ENCODE measurements at places on chromosomes 6 and 20.

- DNase-seq = no peak
These were observed 32.4 kb downstream of the OR2B2 start for GRCh38 chr6:27879837-27880236.

DNA sequence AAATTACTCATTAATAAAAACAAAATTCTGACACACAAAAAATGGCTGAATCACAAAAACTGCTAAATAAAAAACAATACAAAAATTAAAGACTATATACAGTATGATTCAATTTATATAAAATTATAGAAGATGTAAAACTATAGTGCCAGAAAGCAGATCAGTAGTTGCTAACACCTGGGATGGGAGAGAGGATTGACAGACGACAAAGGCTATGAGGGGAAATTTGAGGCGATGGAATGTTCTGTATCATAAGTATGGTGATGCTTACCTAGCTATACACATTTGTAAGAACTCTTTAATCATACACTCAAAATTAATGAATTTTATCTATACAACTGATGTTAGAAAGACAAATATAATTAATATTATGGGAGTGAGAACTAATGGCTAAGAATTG, 247.9 kb upstream of the GJE1 start:
- DNase-seq = no peak

DNA sequence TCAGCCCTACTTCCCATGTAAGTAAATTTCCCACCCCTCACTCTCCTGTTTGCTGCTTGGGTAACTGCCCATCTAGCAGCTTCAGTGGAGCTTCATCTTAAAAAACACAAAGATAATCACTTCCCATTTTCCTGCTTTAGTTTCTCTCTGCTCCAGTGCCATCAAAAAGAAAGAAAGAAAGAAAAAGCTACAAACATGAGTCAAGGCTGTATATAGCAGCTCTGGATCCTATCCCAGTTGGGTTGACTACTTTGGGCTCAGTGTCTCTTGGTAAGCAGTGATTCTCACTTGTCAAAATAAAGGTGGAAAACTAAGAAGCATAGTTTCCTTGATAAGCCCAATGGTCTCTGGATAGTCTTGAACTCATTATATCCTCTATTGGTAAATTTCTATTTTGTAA, 48.7 kb upstream of the SRPK1 start:
- DNase-seq = no peak

- no peak for DNase-seq
These were observed 95.0 kb downstream of the LRFN2 start for GRCh38 chr6:40492187-40492586.

GRCh38 chr6:28758046-28758817, 165.6 kb downstream of the TRIM27 start:
- no peak for DNase-seq

- no peak for DNase-seq
These were observed 889 bp upstream of the CHMP4B start for GRCh38 chr20:33810259-33810658.

DNA sequence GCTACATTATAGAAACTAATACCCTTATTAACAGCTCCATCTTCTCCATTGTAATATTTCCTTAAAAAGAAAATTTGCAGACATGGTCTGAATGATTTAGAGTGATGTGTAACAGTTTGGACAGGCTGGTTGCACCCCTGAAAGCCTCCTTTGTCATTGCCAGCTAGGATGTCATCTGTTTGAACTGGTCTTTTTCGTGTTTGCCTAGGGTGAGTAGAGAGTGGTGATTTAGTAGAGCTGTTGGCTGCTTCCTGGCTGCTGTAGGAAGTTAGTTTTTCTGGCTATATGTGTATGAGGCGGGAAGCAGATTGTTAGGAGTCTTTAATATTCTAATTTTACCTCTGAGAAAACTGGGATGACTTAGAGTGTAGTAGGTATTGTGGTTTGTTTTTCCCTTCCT, 101.1 kb downstream of the ZFAND3 start:
- no peak for DNase-seq

DNA sequence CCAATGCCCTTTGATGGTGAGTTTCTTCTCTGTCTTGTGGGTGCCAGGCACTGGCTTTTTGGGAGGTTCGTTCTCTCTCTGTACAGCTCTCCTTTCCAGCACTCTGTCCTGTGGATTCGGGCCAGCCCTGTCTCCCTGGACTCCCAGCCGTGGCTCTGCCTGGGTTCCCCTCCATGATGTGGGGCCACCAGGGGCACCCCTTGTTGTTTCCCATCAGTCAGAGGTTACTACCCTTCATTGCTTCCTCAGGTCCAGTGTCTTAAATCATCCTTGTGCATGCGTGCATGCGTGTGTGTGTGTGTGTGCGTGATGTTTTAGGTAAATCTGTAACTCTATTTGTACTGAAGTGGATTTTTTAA, 40.5 kb downstream of the DYNLT1 start:
- DNase-seq = no peak

- DNase-seq = peak; percentile 6
These were observed 514 bp downstream of the ACOT13 start for GRCh38 chr6:24667378-24667803.

- no peak for DNase-seq
These were observed 68.7 kb upstream of the RNF24 start for GRCh38 chr20:4084096-4084495.

GRCh38 chr6:161701056-161701455, 427.2 kb upstream of the AGPAT4 start:
- DNase-seq = no peak

DNA sequence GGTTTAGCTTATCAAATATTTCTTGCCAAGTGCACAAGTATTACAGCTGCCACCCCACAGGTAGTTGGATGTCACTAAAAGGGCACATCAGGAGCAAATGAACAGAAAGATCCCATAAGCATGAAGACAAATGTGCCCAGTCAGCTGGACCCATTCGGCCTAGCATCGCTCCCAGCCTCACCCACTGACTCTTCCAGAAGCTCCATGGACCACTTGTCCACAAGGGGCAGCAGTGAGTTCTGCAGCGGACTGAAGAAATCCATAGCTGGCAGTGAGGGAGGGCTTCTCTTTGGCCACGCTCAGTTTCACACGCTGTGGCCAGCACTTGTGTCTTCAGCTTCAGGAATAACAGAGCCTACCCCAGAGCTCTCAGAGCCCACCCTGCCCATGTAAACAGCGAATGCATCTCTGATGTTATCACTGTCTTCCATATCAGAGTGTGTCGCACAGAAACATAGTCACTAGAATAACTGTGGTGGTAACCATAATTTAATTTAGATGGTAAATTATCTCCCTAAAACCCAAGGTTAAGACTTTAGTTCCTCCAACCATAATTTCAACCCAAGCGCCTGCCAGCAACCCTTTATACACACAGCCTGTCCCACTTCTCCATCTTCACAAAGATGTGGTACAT, 15.8 kb downstream of the CGA start:
- peak; percentile 23 for DNase-seq

DNA sequence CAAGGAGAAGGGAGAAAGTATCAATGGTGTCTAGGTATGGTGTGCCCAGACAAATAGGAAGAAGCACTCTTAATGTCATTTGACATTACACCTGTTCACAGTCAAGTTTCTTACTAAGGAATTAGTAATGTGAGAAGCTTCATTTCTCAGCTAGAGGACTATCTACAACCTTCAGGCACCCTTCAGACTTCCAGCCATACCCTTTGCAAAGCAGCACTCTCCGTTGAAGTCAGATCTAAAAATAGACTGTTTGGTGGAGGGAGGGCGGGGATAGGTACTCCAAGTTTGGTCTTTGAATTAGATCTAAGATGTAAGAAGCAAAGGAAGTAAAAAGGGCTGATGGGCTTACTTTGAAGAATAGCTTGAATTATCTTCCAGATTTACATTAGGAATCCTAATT, 311.1 kb downstream of the SLC35F1 start:
- no peak for DNase-seq

GRCh38 chr6:144334150-144334708, 49.1 kb downstream of the UTRN start:
- DNase-seq = no peak

GRCh38 chr6:162364488-162364887, 363.1 kb downstream of the PRKN start:
- no peak for DNase-seq

- DNase-seq = no peak
These were observed 3.1 kb upstream of the PTGIS start for GRCh38 chr20:49570828-49571552.

DNA sequence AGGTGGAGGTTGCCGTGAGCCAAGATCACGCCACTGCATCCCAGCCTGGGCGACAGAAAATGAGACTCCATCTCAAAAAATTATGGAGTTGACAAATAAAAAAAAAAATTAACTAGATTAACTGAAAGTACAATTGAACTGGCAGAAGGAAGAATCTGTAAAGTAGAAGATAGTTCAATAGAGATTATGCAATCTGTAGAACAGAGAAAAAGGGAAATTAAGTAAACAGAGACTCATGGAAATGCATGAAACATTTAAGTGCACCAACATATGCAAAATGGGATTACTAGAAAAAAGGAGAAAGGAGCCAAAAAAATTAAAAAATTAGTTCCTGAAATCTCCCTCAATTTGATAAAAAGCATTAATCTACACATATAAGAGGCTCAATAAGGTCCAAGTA, 188.8 kb upstream of the KHDRBS2 start:
- no peak for DNase-seq

DNA sequence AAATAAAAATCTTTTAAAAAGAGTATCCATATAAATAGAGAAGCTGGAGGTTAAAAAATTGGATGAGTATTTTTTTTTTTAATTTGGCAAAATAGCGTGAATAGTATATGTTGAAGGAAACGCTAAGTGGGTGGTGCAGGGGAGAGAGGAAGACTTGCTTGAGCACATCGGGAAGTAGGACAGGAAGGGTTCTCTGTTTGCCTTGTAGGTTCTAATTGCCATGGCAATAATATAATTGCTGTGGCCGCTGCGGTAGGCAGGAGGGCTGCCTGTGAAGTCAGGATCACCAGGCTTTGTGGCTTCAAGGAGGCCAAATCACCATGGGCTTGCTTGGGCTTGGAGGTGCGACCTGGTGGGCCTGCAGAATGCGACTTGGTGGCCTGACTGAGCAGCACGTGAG, 35.1 kb downstream of the IGF2R start:
- no peak for DNase-seq

DNA sequence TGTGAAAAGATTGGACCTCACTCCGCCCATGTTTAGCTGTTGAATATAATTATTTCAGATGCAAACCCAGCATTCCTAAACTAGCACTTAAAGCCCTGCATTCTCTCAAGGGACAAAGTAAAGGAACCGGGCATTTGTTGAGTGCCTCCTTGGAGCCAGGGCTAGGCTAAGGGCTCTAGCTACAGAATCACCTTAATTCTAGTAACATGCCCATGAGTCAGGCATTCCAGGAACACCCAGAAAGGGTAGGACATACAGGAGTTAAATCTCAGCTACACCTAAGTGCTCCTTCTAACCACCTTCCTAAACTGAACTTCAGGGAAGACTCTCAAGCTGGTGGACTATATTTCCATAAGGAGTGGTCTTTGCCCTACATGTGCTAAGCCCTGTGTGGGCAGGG, 89.4 kb downstream of the SLC24A3 start:
- DNase-seq = no peak

GRCh38 chr20:63947638-63948456, 8.4 kb downstream of the UCKL1 start:
- DNase-seq = no peak

GRCh38 chr20:51339721-51340450, 202.6 kb downstream of the NFATC2 start:
- no peak for DNase-seq

GRCh38 chr6:20732896-20733295, 198.6 kb downstream of the CDKAL1 start:
- no peak for DNase-seq

DNA sequence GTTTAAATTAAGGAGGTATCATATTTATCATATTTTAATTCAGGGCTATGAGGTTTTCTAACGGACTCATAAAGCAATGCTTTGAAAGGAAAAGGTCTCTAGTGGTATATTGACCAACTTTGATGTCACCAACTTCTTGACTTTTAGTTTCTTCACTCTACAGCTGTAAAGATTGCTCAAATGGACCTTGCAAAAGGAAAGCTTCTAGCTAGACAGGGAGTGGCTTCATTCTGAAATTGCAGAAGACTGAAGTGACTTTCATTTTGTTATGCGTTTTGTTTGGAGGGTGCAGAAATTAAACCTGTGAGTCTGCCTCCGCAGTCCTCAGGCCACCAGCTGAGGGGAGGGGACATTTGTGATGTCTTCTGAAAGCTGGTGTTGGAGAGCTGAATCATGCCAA, 95.7 kb downstream of the SLC24A3 start:
- DNase-seq = no peak

Data from cerebellum (tissue), 4 donors.